ENCODE measurements at places on chromosomes 4 and X.

DNA sequence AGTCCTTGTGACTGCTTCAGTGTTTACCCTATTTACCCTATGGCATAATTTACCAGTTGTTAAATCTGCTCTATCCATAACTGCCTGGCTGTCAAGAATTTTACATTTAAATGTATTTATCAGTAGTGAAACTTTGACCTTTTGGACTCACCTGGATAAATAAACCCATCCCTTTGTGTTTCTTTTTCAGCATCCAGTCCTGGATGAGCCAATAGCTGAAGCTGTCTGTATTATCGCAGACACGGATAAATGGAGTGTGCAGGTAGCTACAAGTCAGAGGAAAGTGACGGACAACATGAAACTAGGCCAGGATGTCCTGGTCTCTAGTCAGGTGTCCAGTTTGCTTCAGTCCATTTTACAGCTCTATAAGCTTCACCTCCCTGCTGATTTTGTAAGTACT is 122.4 kb downstream of the FNIP2 start:
- H3K4me1 ChIP-seq, result no peaks in the 10 kb centered on the region
- no peak overlapping the region for H3K27ac ChIP-seq
- no peaks in the 10 kb centered on the region for H3K36me3 ChIP-seq
- H3K27me3 ChIP-seq, result no peaks in the 10 kb centered on the region
- no peak overlapping the region for H3K4me3 ChIP-seq
- no peak for DNase-seq

- H3K36me3 ChIP-seq, result no peaks in the 10 kb centered on the region
- DNase-seq, result no peak
- no peak overlapping the region for H3K27ac ChIP-seq
- no peaks in the 10 kb centered on the region for H3K27me3 ChIP-seq
- H3K4me1 ChIP-seq, result no peaks in the 10 kb centered on the region
- no peak overlapping the region for H3K4me3 ChIP-seq
Observed at GRCh38 chrX:106581856-106582255, 29.9 kb upstream of the RADX start.

GRCh38 chrX:139091066-139091465 is 379.5 kb upstream of the FGF13 start:
- H3K27me3 ChIP-seq, result no peaks in the 10 kb centered on the region
- no peak overlapping the region for H3K27ac ChIP-seq
- DNase-seq, result no peak
- no peaks in the 10 kb centered on the region for H3K4me1 ChIP-seq

- H3K36me3 ChIP-seq, result no peaks in the 10 kb centered on the region
- no peak for DNase-seq
- H3K4me1 ChIP-seq, result peaks cover 9% of the 10 kb centered on the region
- H3K27me3 ChIP-seq, result peaks cover 45% of the 10 kb centered on the region
- H3K27ac ChIP-seq, result no peak overlapping the region
Observed at GRCh38 chr4:176789955-176790354, 2.8 kb downstream of the VEGFC start.

GRCh38 chrX:150692296-150692695 is 900 bp upstream of the MTMR1 start:
- H3K4me3 ChIP-seq, result no peak overlapping the region
- H3K36me3 ChIP-seq, result no peaks in the 10 kb centered on the region
- DNase-seq, result no peak
- peak overlapping the region; percentile 86 for H3K27ac ChIP-seq
